ENCODE measurements at places on chromosomes 2 and 18.

DNA sequence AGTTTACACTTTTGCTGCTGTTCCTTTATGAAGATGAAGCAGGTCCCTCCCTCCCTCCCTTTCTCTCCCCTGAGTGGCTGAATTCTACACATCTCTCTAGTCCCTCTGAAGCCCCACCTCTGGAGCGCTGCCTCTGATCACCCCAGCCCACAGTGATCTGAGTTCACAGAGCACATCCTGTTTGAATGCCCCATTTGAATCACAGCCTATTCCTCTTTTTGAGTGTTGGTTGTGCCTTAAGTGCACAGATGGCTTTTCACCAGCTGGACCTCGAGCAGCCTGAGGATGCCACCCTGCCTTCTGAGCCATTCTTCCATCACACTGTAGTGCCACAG lies 87.1 kb downstream of the ITGB1BP1 start:
- peak; percentile 49 for DNase-seq

GRCh38 chr2:201235860-201236811 lies 24.2 kb upstream of the CASP8 start:
- peak; percentile 86 for DNase-seq

GRCh38 chr18:12886498-12887126 lies 2.6 kb upstream of the PTPN2 start:
- DNase-seq = peak; percentile 22

GRCh38 chr18:58338961-58339592 lies 289.8 kb downstream of the ALPK2 start:
- no peak for DNase-seq

DNA sequence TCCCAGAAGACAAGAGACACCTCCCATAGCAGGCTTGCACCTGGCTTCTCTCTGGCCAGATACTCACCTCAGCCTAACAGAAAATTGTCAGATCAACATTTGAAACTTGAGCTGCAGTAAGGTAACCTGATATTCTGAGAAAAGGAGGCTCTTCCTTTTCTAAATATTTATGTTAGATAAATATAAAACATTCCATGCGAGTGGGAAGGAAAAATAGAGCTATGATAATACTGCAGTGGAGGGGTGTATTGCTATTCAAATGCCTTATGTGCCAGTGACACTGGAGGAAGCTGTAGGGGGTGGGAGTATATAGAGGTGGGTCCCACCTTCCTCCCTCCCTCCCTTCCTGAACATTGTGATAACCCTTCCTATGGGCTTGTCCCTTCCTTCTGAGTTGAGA lies 515.5 kb upstream of the CHAC2 start:
- DNase-seq = no peak

- no peak for DNase-seq
These were observed 45.3 kb downstream of the FRZB start for GRCh38 chr2:182821182-182821581.

DNA sequence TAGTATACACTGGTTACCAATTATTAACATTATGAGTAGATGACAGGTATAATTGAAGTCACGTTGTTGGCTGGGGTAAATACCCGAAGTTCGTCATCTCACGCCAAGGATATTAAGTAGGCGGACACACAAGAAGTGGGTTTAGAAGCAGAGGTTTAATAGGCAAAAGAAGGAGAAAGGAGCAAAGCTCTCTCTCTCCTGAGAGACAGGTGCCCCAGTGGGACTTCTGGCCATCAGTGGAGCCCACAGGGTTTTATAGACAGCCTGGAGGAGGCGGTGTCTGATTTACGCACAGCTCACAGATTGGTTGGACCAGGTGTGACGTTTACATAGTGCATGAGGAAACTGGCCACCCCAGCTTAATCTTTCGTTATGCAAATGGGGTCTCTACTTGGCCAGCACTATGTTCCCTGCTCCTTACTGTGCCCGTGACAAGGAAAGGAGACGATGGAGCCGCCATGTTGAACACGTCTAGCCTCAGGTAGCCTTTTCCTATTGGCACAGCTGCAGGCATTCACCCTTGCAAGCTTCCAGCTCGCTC lies 128.8 kb upstream of the KYNU start:
- no peak for DNase-seq

- DNase-seq = no peak
These were observed 9.0 kb upstream of the DSEL start for GRCh38 chr18:67525328-67526099.

- peak; percentile 45 for DNase-seq
These were observed 34.3 kb downstream of the LPIN2 start for GRCh38 chr18:2978661-2979106.

DNA sequence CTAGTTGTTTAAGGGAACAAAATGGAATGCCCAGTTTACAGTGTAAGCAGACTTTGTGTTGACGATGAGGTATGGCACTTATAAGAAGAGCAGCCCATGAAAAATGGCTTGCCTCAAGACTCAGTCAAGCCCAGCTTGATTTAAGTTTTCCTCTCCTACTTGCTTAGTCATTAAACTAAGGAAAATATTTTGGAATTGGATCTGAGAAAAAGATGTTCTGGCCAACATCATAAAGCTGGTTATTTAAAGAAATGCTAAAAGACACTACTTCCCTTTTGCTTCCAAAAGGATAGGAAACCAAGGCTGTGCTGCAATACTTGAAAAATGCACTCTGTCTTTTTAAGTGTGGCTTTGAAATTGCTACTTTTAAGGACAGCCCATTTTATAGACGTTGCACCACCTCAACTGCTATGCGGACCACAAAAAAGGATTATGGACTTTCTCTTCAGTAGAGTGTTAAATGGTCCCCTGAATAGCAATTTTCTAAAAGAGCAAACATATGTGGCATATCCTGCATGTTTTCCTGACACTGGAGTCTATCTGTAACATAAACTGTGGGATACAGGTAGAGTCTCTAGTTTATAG lies 32.1 kb downstream of the CCDC141 start:
- DNase-seq = no peak

- DNase-seq = no peak
These were observed 22.2 kb downstream of the NFE2L2 start for GRCh38 chr2:177242121-177242987.

- DNase-seq = no peak
These were observed 24.7 kb downstream of the ATAD2B start for GRCh38 chr2:23901966-23902846.

DNA sequence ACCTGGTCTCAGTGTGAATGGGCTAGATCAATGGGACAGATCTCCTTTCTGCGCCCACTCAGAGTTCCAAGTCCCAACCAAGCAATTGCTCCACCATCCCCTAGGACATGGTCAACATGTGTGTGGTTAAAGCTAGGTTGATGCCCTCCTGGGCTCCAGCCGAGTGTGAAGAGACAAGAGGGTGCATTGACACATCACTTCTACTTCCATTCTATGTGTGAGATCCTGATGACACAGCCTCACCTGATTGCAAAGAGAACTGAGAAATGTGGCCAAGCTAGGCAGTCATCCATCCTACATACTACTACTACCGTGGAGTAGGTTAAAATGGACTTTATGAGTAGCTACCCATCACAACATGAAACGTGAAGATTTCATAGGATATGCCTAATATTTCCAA lies 106.8 kb downstream of the NCKAP5 start:
- no peak for DNase-seq

- no peak for DNase-seq
These were observed 1176.2 kb downstream of the SUCLG1 start for GRCh38 chr2:83282841-83283240.

DNA sequence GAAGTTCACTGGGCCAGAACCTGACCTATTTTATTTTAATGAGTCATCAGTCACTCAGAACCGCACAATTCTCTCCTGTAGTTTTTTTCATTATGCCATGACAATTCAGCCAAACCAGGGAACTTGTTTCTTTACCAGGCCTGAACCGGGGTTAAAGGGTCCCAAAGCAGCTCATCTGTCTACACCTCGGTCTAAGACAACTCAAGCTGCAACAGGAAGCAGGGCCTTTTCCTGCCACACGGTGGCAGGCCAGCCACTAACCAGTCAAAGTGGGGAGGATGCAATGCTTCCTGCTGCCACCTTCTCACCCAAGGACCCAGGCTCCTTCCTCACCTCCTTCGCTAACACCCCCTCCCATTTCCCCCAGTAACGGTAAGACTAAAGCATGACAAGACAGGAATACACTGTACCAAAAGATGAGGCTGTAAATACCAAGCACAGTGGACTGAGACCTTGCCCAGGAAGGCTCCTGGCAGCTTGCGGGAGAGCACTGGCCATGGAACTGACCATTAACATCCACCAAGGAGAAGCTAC lies 56.7 kb upstream of the ACKR3 start:
- DNase-seq = peak; percentile 76

Data from CD4-positive, alpha-beta T cell treated with Interleukin-4 for 1 hour (primary cell).